Endodermal cell (in vitro differentiated cells): ENCODE measurements at places on chromosomes 16 and 17. TPM values are rescaled to one million over a fixed set of nuclear protein-coding genes. Genes with fewer than 3 reads are reported as not detected.

Gene TBX2
- not detected in 3 replicates for total RNA-seq

Gene UMOD
- not detected in 3 replicates for total RNA-seq

Gene GCGR
- 2.9 and 4.0 TPM in 2 replicates for total RNA-seq

Gene LPCAT2
- total RNA-seq = 4.5 and 6.8 TPM in 2 replicates

Gene CDH5
- 0.13 to 0.35 TPM in 2 of 3 replicates, not detected in the other for total RNA-seq

DNA sequence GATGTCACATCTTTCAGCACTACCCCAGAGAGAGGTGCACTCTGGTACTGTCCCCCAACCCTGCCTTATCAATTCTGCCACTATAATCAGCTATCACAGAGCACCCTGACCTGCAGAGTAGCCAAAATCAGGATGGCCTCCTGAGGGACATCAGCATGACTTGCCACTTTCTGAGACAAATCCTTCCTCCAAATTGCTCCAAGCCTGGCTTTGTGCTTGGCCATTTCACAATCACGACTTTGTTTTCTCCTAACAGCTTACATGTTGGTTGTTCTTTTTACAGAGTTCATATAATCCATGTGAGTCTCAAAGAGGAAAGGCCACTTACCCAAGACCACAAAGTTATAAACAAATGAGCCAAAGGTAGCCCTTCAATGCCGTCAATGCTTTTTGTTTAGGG lies 449.0 kb upstream of the CDH5 start:
- DNase-seq = no peak
- H3K4me1 ChIP-seq = peaks cover 6% of the 10 kb centered on the region
- no peaks in the 10 kb centered on the region for H3K27me3 ChIP-seq
- H3K36me3 ChIP-seq = no peaks in the 10 kb centered on the region

- no peak overlapping the region for H3K27ac ChIP-seq
- no peaks in the 10 kb centered on the region for H3K27me3 ChIP-seq
- no peak overlapping the region for H3K4me3 ChIP-seq
- DNase-seq = no peak
- H3K36me3 ChIP-seq = no peaks in the 10 kb centered on the region
Measured at GRCh38 chr17:56445692-56446411, 147.6 kb upstream of the NOG start.

GRCh38 chr17:13704333-13704732 lies 102.6 kb upstream of the HS3ST3A1 start:
- peaks cover 4% of the 10 kb centered on the region for H3K27me3 ChIP-seq
- no peak overlapping the region for H3K4me3 ChIP-seq
- H3K36me3 ChIP-seq = no peaks in the 10 kb centered on the region
- no peak for DNase-seq
- no peak overlapping the region for H3K27ac ChIP-seq

GRCh38 chr17:1005361-1005946 lies 8.5 kb downstream of the TIMM22 start:
- H3K36me3 ChIP-seq = peaks cover 47% of the 10 kb centered on the region
- peak overlapping the region; percentile 44 for H3K27ac ChIP-seq
- no peak overlapping the region for H3K4me3 ChIP-seq

- no peaks in the 10 kb centered on the region for H3K27me3 ChIP-seq
- H3K36me3 ChIP-seq = no peaks in the 10 kb centered on the region
- DNase-seq = peak; percentile 65
- no peaks in the 10 kb centered on the region for H3K4me1 ChIP-seq
Measured at GRCh38 chr17:81379523-81379942, 15.7 kb upstream of the BAHCC1 start.

GRCh38 chr17:57956291-57957119 lies 1.3 kb upstream of the CUEDC1 start:
- peaks cover 20% of the 10 kb centered on the region for H3K4me1 ChIP-seq
- H3K4me3 ChIP-seq = peak overlapping the region; percentile 77
- H3K27ac ChIP-seq = no peak overlapping the region

DNA sequence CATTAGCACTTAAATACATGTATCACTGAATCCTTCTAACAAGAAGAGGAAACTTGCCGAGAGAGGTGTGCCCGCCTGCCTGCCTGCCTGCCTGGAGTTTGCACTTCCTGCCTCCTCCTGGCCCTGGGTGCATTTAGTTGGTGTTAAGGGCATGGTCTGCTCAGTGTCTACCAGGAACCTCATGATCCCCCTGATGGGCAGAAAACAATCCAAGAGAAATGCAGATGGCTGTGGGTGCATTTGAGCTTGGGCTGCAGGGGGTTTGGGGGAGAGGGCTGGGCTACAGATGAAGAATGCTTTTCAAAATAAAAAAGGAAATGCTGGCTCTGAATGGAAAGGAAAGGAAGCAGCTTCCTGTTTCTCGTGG lies 10.1 kb downstream of the KSR1 start:
- DNase-seq = peak; percentile 76
- H3K27ac ChIP-seq = no peak overlapping the region
- peaks cover 6% of the 10 kb centered on the region for H3K4me1 ChIP-seq
- H3K27me3 ChIP-seq = no peaks in the 10 kb centered on the region
